ENCODE measurements at places on chromosomes 11 and 22.
A peak's percentile ranks its signal among the peaks of the same experiment; 100 is the strongest.

- DNase-seq = no peak
These were observed 1166.4 kb upstream of the CNTN5 start for GRCh38 chr11:97854357-97854756.

- no peak for DNase-seq
These were observed 23.2 kb downstream of the SHISAL1 start for GRCh38 chr22:44289414-44290171.

DNA sequence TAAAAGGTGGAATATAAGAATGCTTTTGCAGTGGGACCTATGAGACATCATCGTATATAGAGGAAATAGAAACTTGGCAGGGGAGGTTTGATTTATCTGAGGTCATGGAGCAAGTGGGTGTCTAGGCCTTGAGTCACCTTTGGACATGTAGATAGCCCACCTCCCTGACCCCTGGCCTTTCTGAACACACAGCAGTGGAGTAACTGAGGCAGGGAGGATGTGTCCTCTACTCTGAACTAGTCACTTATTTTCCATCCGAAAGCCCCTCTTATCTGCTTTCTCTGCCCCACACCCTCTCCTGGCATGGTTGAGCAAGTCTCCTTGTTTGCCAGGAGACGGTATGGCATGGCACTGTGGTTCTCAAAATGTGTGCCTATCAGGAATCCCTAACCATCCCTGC is 7.9 kb downstream of the CD82 start:
- DNase-seq = no peak

GRCh38 chr11:97909614-97910399 is 1110.9 kb upstream of the CNTN5 start:
- DNase-seq = no peak

DNA sequence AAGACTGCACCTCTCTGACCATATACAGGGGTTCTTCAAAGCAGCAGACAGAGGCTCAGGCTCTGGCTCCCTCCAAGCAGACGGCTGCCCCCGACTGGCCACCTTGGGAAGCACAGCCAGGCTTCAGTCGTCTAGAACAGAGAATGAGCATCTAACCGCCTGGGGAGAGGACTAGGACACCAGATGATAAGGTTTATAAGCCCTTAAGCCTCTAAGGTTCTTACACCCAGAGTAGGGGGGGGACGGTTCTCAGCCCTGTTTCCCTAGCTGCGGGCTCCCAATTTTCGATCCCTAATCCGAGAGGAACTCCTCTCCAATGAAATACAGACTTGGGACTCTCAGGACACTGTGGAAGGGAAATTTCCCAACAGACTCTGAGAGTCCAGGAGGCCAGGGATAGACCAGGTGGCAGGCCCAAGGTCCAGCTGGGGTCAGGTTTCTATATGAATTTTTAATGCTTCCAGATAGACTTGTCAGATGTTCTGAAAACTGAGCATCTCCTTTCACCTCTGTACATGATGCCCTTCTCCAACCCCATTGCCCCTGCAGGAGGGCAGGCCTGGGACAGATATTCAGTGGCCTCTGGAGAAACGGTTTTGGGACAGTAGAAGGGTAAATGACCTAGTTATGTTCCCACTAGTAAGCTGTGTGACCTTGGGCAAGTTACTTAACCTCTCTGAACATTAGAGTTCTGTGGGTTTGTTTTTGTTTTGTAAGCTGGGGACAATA is 20.2 kb downstream of the RTN4RL2 start:
- peak; percentile 88 for DNase-seq

DNA sequence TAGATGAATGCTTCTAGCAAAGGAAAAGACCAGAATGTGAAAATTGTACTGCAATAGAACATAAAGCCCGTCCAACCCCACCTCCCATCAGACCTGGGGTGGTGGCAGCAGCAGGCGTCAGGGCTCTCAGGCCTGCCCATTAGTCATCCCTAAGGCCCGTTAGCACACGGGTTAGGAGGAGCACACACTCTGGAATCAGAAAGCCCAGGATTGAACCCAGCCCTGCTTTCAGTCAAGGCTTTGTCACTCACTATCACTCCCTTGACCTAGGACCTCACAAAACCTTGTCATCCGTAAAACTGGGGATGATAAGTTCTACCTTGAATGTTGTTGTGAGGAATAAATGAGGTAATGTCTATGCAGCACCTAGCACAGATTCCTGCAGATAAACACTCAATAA is 26.9 kb downstream of the MICAL3 start:
- DNase-seq = no peak

DNA sequence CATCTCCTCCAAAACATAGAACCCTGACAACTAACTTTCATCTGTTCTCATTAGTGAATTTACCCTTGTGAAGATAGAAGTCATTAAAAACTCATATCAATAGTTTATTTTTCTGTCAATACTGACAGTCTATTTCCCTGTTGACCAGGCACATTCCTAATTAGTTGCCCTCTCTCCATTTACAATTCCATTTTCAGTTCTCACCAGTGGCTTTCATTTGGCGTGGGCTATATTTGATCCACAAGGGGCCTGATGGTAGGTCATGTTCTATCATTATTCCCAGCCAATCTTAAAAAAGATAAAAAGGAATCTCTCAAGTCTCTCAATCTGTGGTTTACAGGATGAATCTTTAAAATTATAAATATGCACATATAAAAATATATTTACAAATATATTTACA is 3.9 kb upstream of the AKIP1 start:
- DNase-seq = no peak

- DNase-seq = no peak
These were observed 368.6 kb downstream of the OPCML start for GRCh38 chr11:133163463-133164419.

DNA sequence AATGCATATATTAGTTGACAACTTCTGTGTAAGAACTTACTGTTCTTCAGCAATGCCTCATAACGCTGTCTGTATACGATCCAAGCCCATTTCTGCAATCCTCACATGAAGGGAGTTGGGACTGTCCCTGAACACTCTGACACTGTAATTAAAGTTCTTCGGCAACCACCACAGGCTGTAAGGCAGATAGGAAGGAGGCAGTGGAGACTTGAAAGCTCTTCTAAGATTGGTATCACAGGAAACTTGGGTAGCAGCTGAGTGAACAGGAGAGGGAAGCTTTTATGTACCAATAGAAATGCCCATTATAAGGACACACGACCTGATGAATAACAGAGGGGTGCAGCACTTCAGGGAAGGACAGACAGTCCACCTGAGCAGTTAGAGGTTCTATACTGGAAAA is 12.0 kb upstream of the GAB2 start:
- DNase-seq = no peak

- DNase-seq = no peak
These were observed 51.5 kb downstream of the LHFPL7 start for GRCh38 chr22:24894998-24895397.

- DNase-seq = no peak
These were observed 63.7 kb upstream of the NNMT start for GRCh38 chr11:114232400-114233059.

DNA sequence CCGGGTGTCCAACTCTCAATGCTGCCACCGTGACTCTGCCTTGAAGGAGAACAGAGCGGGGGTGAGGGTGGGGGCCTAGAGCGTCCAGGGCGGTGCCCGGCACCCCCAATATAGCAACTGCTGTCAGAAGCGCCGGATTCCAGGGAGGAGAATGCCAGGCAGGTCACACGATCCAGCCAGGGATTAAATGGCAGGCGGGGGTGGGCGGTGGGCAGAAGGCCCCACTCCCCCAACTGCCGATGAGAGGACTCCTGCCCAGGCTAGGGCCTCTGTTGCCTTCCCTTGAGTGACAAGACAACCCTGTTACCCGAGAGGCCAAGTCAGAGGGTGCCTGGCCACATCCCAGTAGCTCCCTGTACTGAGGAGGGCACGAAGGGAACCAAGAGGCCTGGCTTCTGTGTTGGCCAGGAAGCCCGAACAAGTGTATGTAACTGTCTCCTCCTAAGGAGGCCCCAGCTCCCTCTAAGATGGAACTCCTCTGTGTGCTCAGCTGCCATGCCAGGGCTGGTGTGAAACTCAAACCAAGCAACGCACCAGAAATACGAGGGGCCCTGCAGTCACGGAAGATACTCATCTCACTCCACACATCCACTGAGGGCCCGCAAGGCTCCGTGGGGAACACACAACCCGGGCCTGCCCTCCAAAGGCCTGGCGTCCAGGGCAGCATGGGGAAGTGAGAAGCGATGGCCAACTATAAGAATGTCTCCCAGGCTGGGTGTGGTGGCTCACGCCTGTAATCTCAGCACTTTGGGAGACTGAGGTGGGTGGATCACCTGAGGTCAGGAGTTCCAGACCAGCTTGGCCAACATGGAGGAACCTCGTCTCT is 3.0 kb downstream of the PACSIN3 start:
- no peak for DNase-seq

DNA sequence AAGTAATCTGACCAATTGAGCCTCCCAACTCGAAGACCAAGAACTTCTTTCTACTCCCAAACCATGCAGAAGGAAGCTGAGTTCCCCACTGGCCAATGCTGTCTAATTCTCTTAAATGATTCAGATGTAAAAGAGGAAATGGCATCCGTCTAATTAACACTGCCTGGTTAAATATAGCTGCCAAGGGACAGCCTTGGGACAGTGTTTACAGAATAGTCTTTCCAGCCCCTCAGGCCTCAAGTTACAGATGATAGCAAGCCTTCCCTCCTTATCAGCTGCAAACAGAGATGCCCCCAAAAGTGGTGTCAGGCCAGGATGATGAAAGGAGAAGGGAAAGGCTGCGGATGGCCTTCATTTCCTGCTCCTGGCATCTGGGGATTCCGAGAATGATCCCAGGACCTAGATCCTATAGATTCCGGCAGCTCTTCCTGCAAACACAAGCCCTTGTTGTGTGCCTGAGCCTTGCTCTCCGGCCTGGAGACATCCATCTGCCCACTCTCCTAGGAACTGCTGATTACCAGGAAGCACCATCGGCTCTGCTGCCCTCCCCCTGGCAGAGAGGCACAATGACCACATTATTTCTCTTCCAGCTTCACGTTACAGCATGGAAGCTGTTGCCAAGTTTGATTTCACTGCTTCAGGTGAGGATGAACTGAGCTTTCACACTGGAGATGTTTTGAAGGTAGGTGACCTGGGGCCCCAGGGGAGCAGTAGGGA is 13.5 kb upstream of the TMA7B start:
- DNase-seq = no peak

- no peak for DNase-seq
These were observed 89.5 kb downstream of the GGTLC2 start for GRCh38 chr22:22733881-22734373.

DNA sequence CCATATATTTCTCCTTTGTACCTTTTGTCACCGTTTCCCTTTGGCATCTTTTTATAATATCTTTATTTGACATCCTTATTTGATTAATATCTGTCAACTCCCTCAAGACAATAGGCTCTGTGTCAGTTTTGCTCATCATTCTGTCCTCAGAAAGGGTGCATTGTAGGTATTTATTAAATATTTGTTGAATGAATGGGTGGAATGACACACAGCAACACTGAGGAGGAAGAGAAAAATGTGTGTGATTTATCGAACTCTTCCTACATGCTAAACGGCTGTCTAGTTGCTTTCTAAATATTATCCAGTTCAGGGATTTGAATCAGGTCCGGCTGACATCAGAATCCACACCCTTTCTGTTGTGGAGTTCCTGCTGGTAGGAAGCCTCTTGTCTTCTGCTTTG is 98.2 kb downstream of the NAV2 start:
- DNase-seq = no peak

DNA sequence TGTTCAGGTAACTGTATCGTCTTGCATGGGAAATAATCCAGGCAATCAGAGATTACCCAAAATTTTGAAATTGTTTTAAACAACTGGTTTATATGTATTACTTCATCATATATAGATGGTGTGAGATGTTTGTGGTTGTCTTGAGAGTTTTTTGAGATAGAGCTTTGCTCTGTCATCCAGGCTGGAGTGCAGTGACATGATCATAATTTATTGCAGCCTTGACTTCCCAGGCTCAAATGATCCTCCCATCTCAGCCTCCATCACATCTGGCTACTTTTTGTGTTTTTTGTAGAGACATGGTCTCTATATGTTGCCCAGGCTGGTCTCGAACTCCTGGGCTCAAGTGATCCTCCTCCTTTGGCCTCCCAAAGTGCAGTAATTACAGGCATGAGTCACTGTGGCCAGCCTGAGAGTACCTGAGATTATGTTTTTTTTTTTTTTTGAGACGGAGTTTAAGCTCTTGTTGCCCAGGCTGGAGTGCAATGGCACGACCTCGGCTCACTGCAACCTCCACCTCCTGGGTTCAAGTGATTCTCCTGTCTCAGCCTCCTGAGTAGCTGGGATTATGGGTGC is 11.5 kb downstream of the CTNND1 start:
- no peak for DNase-seq

DNA sequence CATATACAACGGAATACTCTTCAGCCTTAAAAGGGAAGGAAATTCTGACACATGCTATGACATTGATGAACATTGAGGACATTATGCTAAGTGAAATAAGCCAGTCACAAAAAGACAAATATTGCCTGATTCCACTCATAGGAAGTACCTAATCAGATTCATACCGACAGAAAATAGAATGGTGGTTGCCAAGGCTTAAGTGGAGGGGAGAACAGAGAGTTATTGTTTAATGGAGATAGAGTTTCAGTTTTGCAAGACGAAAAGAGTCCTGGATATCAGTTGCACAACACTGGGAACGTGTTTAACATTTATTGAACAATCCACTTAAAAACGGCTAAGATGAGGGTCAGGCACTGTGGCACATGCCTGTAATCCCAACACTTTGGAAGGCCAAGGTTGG is 45.6 kb upstream of the HIPK3 start:
- DNase-seq = no peak

DNA sequence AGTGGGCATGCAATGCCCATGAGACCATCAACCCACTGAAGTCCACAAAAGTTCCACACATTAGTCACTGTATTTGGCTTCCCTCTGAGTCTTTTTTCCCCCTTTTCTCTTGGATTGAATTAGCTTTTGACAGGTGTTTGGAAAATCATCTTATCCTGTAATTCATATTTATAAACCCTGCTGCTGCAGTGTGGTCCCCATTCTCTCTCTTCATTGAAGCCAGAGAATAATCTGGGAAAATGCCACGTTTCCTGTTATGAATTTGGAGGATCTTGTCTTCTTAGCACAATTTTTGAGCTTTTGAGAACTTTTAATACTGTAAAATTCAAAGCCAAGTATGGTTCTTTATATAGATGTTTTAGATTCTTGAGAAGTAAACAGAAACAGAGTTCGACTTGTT is 84.8 kb downstream of the UVRAG start:
- DNase-seq = no peak

DNA sequence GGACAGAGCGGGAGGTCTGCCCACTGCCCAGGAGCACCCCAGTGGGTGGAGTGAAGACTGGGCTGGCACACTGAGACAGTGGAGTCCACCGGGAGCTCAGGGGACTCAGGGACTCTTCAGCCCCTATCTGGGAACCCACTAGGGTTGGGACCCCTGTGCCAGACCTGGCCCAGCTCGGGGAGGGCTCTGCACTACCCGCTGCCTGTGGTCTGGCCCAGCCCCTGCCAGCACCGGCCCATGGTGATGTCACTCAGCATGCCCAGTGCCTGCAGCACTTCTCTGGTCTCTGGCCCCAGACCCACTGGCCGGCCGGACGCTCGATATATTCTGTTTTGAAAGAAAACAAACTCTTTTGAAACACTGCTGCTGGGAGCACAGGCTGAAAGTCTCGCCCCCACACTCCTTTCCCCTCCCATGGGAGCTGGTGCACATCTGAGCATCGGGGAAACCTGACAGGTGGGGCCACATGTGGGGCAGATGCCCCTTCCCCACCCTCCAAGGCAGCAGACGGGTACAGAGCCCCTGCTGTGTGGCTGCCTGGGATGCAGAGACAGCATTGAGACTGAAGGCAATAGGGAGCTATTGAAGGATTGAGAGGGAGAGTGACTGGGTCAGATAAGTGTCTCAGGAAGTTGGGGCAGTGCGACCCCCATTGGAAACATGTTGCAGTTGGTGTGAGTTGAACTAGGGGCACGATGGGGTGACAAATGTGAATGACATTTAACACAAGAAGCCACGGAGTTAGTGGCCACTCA is 62.9 kb downstream of the MYEOV start:
- peak; percentile 53 for DNase-seq

Measured in activated CD8-positive, alpha-beta memory T cell treated with anti-CD3 and anti-CD28 coated beads for 24 hours (primary cell).